Thymus (tissue), 14 donors: ENCODE measurements at places on chromosomes 13 and 19.
A peak's percentile ranks its signal among the peaks of the same experiment; 100 is the strongest.

GRCh38 chr19:6501740-6502648 is at the start of gene TUBB4A:
Gene TUBB4A (minus strand): TSS chr19:6502309. CDS start chr19:6502212, 97 bp downstream.
- no peak for DNase-seq
- no peaks in the 10 kb centered on the region for H3K36me3 ChIP-seq
- H3K4me3 ChIP-seq = no peak within 1 kb of the TSS
- H3K27ac ChIP-seq = no peak within 1 kb of the TSS

DNA sequence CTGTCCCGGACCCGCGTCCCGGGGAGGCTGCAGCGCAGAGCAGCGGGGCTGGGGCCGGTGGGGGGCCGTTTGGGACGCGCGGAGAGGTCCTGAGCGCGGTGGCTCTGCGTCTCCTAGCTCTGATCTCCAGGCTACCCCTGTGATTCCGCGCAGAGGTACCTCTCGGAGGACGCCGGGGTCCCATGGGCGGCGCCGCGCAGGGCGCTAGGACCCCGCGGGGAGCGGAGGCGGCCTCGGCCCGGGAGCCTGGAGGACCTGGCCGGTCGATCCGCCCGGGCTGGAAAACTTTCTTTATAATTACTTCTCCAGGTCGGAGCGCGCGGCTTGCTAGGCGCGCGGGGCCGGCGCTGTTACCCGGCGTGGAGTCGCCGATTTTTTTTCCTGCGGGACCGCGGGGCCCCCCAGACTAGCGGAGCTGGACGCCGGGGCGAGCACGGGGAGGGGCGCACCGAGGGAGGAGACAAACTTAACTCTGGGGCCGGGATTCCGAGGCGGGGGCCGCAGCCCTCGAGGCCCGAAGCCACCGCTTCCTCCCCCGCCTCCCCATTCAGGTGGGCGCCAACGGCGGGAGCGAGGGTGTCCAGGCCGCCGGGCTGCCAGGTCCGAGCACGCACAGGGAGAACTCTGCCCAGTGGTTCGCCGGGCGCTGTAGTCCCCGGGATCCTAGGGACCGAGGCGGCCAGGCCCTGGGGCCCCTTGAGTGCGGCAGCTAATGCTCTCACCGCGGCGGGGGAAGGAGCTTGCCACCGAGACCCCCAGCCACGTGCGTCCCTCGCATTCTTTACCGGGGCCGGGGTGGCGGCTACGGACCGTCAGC is 848 bp upstream of the CEBPA start:
- H3K36me3 ChIP-seq = no peaks in the 10 kb centered on the region
- no peak overlapping the region for H3K27ac ChIP-seq
- peak overlapping the region; percentile 29 for H3K4me3 ChIP-seq
- H3K27me3 ChIP-seq = peaks cover 72% of the 10 kb centered on the region

GRCh38 chr19:18895824-18896341 is at the start of gene CERS1:
Gene CERS1 (minus strand): TSS chr19:18896158. CDS start chr19:18896072, 86 bp downstream.
- DNase-seq = no peak
- no peak within 1 kb of the TSS for H3K27ac ChIP-seq
- peaks cover 38% of the 10 kb centered on the region for H3K27me3 ChIP-seq
- peaks cover 26% of the 10 kb centered on the region for H3K36me3 ChIP-seq
- no peak within 1 kb of the TSS for H3K4me3 ChIP-seq
- H3K4me1 ChIP-seq = peaks cover 5% of the 10 kb centered on the region

DNA sequence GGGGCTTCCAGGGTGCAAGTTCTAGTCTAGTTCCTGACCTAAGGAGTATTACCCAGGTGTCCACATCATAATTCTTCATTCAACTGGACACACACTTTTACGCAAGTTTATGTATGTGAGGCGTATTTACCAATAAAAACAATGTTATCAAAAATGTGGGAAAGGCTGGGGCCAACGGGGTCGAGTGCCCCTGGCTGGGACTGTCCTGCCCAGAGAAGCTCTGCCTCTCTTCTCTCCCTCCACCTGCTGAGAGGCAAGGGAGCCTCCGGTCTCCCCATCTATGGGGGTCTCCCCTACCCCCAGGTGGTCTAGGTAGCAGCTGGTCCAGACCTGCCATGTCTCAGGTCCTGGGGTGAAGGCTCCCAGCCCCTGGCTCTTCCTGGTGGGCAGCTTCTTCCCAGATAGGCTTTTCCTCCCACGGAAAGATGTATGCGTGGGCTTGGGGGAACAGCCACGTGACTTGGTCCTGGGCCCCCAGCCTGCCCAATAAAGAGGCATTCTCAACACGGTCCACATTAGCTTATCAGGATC is 132.4 kb downstream of the USP12 start:
- H3K27me3 ChIP-seq = peaks cover 22% of the 10 kb centered on the region
- H3K4me3 ChIP-seq = no peak overlapping the region
- no peaks in the 10 kb centered on the region for H3K4me1 ChIP-seq
- DNase-seq = no peak
- no peak overlapping the region for H3K27ac ChIP-seq

- H3K4me3 ChIP-seq = no peak overlapping the region
- no peak for DNase-seq
Observed at GRCh38 chr19:54309811-54310210, 3.2 kb downstream of the LILRA5 start.

GRCh38 chr13:26230703-26231102 is 8.6 kb upstream of the RNF6 start:
- H3K36me3 ChIP-seq = no peaks in the 10 kb centered on the region

GRCh38 chr13:59623206-59623915 is 540.4 kb downstream of the DIAPH3 start:
- H3K36me3 ChIP-seq = no peaks in the 10 kb centered on the region
- no peak overlapping the region for H3K4me3 ChIP-seq
- H3K27ac ChIP-seq = no peak overlapping the region

- H3K4me1 ChIP-seq = no peaks in the 10 kb centered on the region
- no peak overlapping the region for H3K27ac ChIP-seq
- H3K4me3 ChIP-seq = no peak overlapping the region
- DNase-seq = no peak
- peaks cover 34% of the 10 kb centered on the region for H3K27me3 ChIP-seq
Observed at GRCh38 chr13:107864543-107865317, 350.6 kb downstream of the LIG4 start.

DNA sequence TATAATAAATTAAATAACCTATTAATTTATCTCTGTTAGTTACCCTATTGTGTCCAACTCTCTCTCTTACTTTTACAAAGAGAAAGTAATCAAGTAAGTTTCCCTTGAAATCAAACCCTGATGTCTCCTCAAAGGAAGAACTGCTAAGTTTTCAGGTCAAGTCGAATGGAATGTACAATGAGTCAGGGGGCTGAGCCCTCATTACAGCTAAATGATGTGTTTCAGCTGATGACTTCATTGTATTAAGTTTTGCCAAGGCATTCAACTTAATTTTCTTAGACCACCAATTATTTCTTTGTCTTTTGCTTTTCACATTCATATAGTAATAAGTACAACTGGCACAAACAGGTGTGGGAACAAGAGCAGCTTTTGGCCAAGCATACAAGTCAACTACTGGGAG is 54.7 kb upstream of the DCT start:
- no peaks in the 10 kb centered on the region for H3K36me3 ChIP-seq
- no peak for DNase-seq
- no peak overlapping the region for H3K4me3 ChIP-seq
- peaks cover 2% of the 10 kb centered on the region for H3K27me3 ChIP-seq
- no peak overlapping the region for H3K27ac ChIP-seq

- no peak for DNase-seq
- no peak overlapping the region for H3K4me3 ChIP-seq
- H3K27ac ChIP-seq = no peak overlapping the region
- H3K36me3 ChIP-seq = no peaks in the 10 kb centered on the region
Observed at GRCh38 chr19:46173886-46174480, 25.9 kb downstream of the IGFL2 start.

DNA sequence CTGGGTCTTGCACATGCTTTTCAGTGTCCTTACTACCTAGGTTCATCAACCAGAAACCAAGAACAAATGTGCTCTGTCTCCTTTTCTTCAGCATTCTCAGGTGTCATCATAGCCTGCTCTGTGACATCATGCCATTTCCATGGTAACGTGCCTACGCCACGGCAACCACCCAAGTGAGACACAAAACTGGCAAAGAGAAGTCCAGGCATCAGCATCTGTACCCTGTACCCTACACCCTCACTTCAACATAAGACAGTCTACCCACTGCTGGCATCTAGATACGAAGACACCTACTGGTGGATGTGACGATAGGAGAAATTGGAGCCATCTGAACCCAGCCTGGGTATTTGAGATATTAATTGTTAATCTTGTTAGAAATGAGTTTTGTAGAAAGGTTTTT is 13.3 kb downstream of the ZC3H4 start:
- no peak overlapping the region for H3K4me3 ChIP-seq
- no peaks in the 10 kb centered on the region for H3K27me3 ChIP-seq
- no peak for DNase-seq
- no peak overlapping the region for H3K27ac ChIP-seq
- H3K36me3 ChIP-seq = peaks cover 23% of the 10 kb centered on the region
- peaks cover 6% of the 10 kb centered on the region for H3K4me1 ChIP-seq

DNA sequence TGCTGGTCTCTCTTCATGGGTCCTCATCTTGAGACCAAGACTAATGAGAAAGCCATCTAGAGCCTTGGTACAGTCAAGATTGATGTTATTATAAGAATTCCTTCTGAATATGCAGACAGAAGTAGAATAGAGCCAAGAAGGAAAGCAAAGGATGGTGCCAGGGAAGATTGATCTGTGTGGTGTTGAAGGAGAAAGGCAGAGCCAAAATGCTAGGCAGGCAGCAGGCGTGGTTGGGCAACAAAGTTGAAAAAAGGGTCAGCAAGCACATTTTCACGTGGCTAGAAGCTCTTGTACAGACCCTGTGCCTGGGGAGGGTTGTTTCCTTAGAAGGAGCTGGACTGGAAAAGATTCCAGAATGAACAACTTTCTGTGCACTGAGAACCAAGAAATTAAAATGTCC is 319.7 kb upstream of the ARGLU1 start:
- H3K4me1 ChIP-seq = no peaks in the 10 kb centered on the region
- H3K4me3 ChIP-seq = no peak overlapping the region
- DNase-seq = no peak
- no peaks in the 10 kb centered on the region for H3K27me3 ChIP-seq

DNA sequence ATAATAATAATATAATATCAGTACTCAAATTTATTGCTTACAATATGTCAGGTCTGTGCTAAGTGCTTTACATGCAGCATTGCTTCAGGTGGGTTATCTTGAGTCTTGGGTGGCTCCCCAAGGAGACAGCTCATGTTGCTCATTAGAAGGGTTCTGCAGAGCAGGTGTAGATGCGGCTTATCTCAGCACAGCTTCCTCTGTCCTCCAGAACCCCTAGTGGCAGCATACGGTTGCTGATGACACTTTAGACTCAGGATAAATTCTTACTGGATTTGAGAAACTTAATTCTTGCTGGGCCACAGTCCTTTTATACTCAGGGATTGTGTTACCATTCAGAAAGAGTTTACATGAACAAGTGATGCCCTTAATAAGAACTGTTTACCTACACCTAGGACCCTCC is 8.9 kb downstream of the COG3 start:
- H3K27ac ChIP-seq = no peak overlapping the region
- no peak for DNase-seq

DNA sequence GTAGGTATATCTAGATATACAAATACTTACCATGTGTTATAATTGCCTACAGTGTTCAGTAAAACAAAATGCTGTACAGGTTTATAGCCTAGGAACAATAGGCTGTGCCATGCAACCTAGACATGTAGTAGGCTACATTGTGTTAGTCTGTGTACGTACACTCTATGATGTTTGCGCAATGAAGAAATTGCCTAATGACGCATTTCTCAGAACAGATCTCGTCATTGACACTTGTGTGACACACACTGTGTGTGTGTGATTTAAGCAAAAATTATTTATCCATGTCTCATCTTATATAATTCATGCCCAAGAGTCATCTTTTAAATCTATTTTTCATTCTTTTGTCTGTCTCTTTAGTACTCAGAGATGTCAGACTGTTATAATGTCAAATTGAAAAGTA is 1888.8 kb upstream of the PCDH20 start:
- no peaks in the 10 kb centered on the region for H3K36me3 ChIP-seq
- no peak overlapping the region for H3K27ac ChIP-seq
- no peaks in the 10 kb centered on the region for H3K4me1 ChIP-seq

GRCh38 chr13:27827646-27828045 is 35.4 kb downstream of the GSX1 start:
- H3K27ac ChIP-seq = no peak overlapping the region
- no peak overlapping the region for H3K4me3 ChIP-seq
- H3K36me3 ChIP-seq = no peaks in the 10 kb centered on the region
- no peaks in the 10 kb centered on the region for H3K4me1 ChIP-seq

DNA sequence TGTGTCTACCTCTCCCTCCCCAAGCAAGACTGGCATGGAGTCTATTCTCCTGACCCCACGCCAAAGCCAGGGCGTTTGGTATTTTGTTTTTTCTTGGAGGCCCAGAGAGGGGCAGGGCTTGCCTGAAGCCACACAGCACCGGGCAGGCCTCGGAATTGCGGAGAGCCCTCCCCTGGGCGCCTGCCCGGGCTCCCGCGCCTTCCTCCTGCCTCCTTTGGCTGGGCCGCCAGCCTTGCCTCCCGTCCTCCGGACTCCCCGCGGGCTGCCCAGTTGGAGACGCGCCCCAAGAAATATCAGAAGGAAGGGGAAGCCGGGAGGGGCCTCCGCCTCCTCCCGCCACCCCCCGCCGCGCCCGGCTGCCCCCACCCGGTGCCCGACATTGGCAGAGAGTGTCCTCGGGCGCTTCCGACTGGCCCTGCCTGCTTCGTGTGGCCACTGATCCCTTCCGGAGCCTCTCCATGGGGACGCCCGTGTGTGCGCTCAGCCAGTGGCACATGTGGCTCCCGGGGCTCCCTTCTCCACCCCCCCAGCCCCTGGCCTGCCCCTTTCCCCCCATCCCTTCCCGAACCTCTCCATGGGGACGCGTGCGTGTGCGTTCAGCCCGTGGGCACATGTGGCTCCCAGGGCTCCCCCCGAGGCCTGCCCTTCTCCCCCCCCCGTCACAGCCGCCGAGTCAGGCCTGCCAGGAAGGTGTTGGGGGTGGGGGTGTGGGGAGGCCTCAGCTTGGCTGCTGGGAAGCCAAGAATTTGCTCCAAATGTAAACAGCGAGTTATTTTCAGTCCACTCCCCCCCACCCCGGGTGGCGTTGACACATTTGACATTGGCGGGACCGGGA is 37.3 kb downstream of the NFIC start:
- H3K27me3 ChIP-seq = no peaks in the 10 kb centered on the region
- H3K4me3 ChIP-seq = no peak overlapping the region
- no peaks in the 10 kb centered on the region for H3K36me3 ChIP-seq
- no peak for DNase-seq
- H3K27ac ChIP-seq = peak overlapping the region; percentile 70
- peaks cover 2% of the 10 kb centered on the region for H3K4me1 ChIP-seq

GRCh38 chr13:49935171-49936074 is 717 bp downstream of the SPRYD7 start:
- H3K27me3 ChIP-seq = peaks cover 16% of the 10 kb centered on the region
- H3K36me3 ChIP-seq = no peaks in the 10 kb centered on the region
- peak; percentile 38 for DNase-seq
- peaks cover 13% of the 10 kb centered on the region for H3K4me1 ChIP-seq

- no peak for DNase-seq
- peaks cover 19% of the 10 kb centered on the region for H3K4me1 ChIP-seq
- H3K27me3 ChIP-seq = no peaks in the 10 kb centered on the region
- no peak overlapping the region for H3K4me3 ChIP-seq
- peak overlapping the region; percentile 31 for H3K27ac ChIP-seq
- no peaks in the 10 kb centered on the region for H3K36me3 ChIP-seq
Observed at GRCh38 chr13:48151363-48152161, 56.7 kb upstream of the MED4 start.

- peaks cover 32% of the 10 kb centered on the region for H3K4me1 ChIP-seq
- no peaks in the 10 kb centered on the region for H3K27me3 ChIP-seq
- no peak overlapping the region for H3K4me3 ChIP-seq
- no peak for DNase-seq
- no peaks in the 10 kb centered on the region for H3K36me3 ChIP-seq
- no peak overlapping the region for H3K27ac ChIP-seq
Observed at GRCh38 chr13:74068471-74068870, 65.7 kb downstream of the KLF12 start.

GRCh38 chr19:18426416-18426767 is 7.2 kb downstream of the SSBP4 start:
- H3K4me3 ChIP-seq = no peak overlapping the region
- no peak for DNase-seq
- H3K4me1 ChIP-seq = peaks cover 81% of the 10 kb centered on the region
- peaks cover 4% of the 10 kb centered on the region for H3K36me3 ChIP-seq
